Adipocyte (in vitro differentiated cells): ENCODE measurements at places on chromosomes 1 and 21.

DNA sequence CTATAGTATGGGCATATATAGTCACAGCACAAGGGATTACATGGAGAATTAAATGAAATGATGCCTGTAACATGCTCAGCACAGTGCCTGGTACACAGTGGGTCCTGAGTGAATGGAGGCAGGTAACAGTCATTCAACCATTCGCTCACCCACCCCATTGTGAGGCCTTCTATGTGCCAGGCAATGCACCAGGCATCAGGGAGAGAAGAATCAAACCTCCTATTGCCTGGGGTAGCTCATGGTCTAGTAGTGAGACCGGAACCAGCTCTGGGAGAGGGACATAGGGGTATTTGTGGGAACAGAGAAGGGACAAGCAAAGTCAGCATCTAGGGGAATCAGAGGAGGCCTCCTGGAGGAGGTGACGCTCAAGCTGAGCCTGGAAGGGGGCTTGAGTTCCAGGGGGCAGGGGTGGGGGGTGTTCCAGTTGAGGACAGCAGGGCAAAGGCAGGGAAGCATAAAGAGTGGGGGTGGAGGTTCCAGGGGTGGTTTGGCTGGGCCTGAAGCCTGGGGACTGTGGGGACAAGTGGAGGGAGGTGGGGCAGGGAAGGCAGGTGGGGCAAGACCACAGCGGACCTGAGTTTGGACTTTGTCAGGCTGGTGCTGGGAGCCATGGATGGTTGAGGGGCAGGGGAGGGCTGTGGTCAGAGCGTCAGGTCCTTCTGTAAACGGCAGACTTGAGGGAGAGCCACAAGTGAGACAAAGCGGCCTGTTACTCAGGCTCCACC is 591.6 kb downstream of the PTPRU start:
- DNase-seq, result no peak

DNA sequence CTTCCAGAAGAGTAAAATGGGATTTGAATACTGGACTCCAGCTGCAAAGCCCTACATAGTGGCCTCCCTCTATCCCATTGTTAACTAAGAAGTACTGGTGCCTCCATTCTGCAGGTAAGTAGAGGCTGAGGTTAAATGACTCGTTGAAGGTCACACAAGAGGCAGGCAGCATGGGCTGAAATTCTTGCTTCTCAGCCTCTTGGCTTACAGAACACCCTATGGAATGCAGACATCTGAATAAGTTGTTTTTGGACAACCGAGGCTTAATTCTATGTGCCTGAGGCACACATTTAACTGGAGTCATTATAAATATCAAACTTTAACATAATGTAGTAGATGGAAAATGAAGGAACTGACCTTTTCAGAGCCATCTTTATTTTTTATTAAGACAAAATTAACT is 5.7 kb downstream of the DNAJC11 start:
- peak; percentile 53 for DNase-seq

DNA sequence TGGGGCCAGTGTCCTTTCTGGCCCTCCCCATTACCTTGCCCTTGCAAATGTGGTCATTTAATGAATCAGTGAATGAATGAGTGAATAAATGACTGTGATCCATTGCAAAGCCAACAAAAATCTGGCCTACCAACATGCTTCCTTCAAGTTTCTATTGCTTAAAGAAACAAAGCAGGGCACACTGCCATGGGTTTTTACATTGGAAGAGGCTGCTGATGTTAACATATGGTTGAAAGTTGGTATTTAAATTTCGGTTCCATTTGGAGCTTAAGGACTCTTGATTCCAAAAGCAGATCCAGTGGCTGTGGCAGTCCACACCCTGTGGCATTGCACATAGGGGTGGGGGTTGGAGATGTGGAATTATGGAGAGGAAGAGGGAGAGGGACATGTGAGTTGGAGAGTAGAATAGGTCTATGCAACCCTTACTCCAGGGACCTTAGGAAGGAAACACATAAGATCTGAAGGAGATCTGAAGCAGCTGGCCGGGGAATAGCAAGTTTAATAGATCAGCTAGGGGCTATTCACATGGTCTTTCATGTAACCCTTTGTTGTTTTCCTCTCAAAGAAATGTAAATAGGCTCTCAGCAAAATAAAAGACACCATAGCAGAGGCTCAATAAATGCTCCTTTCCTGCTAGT is 7.2 kb downstream of the ABCA4 start:
- no peak for DNase-seq

GRCh38 chr1:108691942-108692723 is at the start of gene PRPF38B:
PRPF38B (plus strand) TSS chr1:108692310; CDS start chr1:108692592, 282 bp downstream.
- DNase-seq, result peak; percentile 98

DNA sequence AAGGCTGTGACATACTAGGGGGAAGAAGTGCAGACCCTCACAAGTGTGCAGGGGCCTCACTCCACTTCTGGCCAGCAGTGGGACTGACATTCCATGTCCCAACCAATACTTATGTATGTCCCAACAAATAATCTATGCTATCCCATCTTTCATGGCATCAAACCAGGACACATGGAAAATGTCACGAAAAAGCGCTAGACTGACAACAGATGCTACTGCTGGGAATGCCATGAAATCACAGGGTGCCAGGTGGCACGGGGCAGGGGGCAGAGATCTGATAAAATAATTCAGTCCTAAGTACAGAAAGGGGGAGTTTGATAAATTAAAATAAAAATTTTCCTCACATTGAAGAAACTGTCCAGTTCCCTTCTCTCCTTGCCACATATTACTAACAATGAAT is 27.6 kb upstream of the BCAS2 start:
- DNase-seq, result no peak

GRCh38 chr1:37020653-37021277 is 13.6 kb downstream of the GRIK3 start:
- DNase-seq, result no peak

GRCh38 chr1:19156676-19157075 is 53.4 kb downstream of the UBR4 start:
- peak; percentile 12 for DNase-seq

DNA sequence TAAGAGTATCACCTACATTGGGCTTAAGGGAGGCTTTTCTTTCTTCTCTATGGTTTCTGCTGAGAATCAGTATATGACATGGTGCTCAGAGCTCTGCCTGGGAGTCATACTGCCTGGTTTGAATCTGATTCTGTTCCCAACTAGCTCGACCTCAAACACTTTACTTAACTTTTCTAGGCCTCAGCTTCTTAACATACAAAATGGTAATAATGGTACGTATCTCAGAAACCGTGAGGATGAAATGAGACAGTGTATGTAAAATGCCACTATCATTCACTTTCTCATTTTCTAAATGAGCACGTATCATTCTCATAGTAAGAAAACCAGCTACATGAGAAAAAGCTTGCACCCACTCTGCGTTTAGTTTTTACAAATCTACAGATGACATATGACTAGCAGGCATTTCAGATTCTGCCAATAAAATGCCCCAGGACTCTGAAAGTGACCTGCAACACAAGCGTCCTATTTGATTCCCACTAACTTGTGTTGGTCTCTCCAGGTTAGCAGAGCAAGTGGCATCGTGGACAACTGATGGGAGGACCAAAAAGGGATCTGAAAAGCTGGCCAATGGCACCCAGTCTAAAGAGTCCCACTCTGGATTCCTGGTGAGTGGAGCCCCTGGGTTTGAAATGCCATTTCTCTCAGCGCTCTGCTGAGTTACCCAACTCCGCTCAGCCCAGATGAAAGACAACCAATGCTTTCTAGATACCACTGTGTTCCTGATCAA is 6.1 kb downstream of the CTNNBIP1 start:
- no peak for DNase-seq

- no peak for DNase-seq
Observed at GRCh38 chr1:242784807-242785206, 260.3 kb upstream of the PLD5 start.

- peak; percentile 88 for DNase-seq
Observed at GRCh38 chr1:172135978-172136610, 284.4 kb upstream of the C1orf105 start.

- peak; percentile 43 for DNase-seq
Observed at GRCh38 chr1:115506924-115507589, 134.7 kb upstream of the VANGL1 start.

- DNase-seq, result peak; percentile 49
Observed at GRCh38 chr21:37292941-37293340, 25.8 kb upstream of the VPS26C start.

- no peak for DNase-seq
Observed at GRCh38 chr1:30305061-30305460, 418.3 kb downstream of the MATN1 start.

GRCh38 chr1:25356441-25356840 is 18.3 kb downstream of the TMEM50A start:
- no peak for DNase-seq

GRCh38 chr1:35762141-35762540 is 7.6 kb downstream of the CLSPN start:
- DNase-seq, result no peak

DNA sequence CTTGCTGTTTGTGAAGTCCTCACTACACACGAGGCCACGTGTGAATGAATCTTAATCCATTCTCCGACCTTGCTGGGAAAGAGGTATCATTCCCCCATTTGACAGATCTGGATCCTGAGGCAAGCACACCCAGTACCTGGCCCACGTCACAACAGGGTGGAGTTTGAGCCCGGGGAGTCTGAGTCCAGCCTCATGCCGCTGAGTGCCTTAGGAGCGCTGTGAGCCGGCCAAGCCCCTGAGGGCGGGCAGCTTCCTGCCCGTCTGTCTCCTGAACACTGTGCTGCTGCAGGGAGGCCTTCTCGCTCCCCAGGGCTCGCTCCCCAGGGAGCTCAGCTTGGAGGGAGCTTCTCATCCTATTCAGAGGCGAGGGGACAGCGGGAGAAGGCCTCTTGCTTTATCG is 29.7 kb downstream of the SLC45A1 start:
- DNase-seq, result no peak

DNA sequence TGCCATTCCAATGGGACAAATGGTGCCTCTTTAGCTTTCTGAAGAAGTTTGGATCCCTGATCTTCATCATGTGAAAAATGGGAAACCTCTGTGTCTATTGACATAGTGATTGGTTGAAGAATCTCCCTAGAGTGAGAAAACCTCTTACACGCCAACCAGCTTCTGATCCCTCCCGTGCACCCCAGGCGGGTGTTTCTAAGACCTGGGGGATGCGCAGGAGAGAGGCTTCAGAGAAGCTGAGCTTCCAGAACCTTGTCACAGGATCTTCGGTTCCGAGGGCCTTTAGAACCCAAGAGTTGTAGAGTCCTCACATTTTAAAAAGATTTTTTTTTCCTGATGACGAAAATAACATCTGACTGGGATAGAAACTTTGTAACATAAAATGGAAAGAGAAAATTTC is 11.3 kb downstream of the PODN start:
- DNase-seq, result no peak

DNA sequence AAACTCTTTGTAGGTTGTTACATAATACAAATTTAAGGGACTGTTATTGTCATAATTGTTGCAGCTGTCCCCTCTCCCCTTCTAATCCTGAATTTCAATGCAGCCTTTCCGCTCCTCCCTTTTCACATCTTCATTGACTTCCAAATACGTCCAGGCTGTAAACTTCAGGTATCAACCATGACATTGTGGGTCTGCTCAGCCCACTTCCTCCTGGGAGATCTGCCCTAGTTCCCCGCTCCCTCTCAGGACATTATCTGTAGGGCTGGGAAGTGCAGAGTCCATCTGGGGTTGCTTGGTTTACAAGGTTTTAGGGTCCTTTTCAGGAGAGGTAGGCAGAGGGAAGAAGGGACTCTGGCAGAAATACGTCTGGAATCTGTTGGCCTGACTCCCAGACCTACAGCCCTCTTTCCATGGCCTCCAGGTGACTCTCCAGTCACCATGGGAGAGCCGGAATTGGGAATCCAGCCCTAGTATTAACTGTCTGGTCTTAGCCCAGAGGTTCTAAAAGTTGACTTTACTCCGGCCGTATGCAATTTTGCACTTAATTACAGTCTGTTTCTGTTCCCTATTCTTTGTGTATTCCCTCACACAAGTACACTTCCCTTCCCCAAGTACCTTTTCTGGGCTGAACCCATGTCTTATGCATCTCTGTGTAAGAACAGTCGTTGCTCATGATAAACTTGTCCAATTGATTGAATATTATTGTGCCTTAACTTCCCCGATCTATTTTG is 4.7 kb upstream of the DENND2D start:
- DNase-seq, result no peak

GRCh38 chr1:234593771-234594504 is 16.0 kb downstream of the IRF2BP2 start:
- DNase-seq, result no peak

GRCh38 chr1:29298246-29298645 is 61.9 kb downstream of the PTPRU start:
- no peak for DNase-seq
